ENCODE measurements at places on chromosomes 3 and 15.

DNA sequence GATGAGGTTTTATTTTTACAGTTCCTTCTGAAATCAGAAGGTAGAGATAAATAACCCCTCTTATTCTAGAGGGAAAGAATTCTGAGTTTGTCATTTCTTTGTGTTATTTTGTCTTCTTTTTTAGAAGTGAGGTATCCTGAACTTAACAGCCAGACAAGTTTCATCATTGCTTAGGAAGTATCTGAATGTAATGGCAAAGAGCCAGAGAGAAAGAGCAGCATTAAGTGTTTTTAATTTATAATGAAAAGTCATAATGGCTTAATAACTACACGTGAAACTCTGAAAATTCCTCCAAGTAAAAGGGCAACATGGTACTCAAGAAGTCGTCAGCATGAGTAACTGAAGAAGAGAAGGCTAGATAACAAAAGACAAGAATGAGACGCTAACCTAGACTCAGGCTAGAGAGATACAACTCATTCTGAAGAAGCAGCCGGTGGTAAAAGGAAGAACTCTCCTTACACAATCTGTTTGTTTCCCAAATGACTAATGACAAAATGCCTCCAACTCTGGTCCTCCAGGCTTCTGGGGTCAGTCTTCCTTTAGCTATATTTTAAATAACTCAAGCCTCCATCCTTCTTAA is 116.2 kb upstream of the NECTIN3 start:
- H3K4me1 ChIP-seq: no peaks in the 10 kb centered on the region
- H3K4me3 ChIP-seq: no peak overlapping the region
- DNase-seq: no peak
- H3K36me3 ChIP-seq: no peaks in the 10 kb centered on the region
- no peaks in the 10 kb centered on the region for H3K27me3 ChIP-seq

DNA sequence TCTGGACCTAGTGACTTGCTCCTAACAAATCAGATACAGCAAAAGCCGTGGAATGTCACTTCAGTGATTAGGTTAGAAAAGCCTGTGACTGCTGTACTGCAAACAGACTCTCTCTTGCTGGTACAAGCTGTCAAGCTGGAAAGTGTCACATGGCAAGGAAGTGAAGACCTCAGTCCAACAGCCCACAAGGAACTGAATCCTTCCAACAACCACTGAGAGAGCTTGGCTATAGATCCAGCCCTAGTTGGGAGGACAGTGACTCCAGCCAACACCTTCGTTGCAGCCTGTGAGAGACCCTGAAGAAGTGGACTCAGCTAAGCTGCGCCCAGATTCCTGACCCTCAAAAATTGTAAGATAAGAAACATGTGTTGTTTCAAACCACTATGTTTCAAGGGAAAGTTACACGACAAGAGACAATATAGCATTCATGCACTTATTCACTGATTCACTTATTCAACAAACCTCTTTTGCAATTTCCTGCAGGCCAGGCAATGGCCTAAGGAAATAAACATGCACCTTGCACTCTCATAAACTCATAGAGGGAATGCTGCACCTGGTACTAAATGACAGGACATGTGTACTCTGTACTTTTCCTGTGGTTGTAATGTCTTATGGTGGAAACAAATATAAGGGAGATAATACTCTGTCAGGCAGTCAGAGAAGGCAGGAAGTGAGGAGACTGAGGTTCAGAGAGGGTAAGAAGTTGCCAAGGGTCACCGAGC is 142.9 kb downstream of the CADPS start:
- H3K27me3 ChIP-seq: no peaks in the 10 kb centered on the region
- no peaks in the 10 kb centered on the region for H3K36me3 ChIP-seq

DNA sequence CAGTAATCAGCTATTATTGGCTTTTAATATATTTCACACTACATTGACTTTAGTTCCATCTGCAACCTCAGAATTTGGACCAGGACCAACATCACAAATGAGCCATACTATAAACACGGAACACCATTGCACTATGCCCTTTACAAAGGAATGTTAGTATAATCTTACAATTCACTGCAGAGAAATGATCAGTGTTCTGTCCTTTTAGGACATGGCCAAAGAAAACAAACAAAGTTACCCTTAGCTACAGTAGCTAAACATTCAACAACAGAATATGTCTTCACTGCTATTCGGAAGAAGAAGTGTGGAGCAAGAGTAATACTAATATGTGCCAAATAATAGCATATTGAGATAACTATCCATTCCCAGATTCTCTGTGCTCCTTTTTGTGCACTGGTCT is 90.4 kb downstream of the NAALADL2 start:
- no peaks in the 10 kb centered on the region for H3K27me3 ChIP-seq
- no peak overlapping the region for H3K27ac ChIP-seq

GRCh38 chr15:56916825-56917477 is 1.5 kb upstream of the TCF12 start:
- H3K4me3 ChIP-seq: peak overlapping the region; percentile 87
- H3K27ac ChIP-seq: peak overlapping the region; percentile 75
- no peaks in the 10 kb centered on the region for H3K27me3 ChIP-seq
- DNase-seq: no peak

GRCh38 chr3:152321200-152321954 is 52.6 kb downstream of the MBNL1 start:
- H3K27me3 ChIP-seq: no peaks in the 10 kb centered on the region
- H3K4me3 ChIP-seq: no peak overlapping the region
- H3K4me1 ChIP-seq: peaks cover 85% of the 10 kb centered on the region
- peak overlapping the region; percentile 47 for H3K27ac ChIP-seq
- no peaks in the 10 kb centered on the region for H3K36me3 ChIP-seq
- no peak for DNase-seq

- no peak for DNase-seq
- H3K27ac ChIP-seq: no peak overlapping the region
- H3K27me3 ChIP-seq: no peaks in the 10 kb centered on the region
- H3K36me3 ChIP-seq: no peaks in the 10 kb centered on the region
- no peak overlapping the region for H3K4me3 ChIP-seq
Measured at GRCh38 chr3:140540262-140540661, 137.6 kb upstream of the TRIM42 start.

DNA sequence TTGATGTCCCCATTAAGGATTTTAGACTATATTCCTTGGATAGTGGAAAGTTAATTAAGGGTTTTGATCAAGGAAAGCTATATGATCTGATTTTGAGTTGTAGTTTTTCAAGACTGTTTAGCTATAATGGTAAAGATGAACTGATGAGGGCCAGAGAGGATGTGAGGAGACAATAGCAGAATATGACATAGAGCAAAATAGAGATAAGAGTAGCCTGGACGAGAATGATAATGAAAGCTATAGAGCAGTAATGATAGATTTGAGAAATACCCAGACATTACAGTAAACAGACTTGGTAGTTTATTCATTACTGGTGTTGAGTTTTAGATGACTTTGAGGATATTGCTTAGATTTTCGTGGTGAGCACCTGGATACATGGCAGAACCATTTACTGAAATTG is 3.8 kb downstream of the SUCNR1 start:
- H3K4me1 ChIP-seq: no peaks in the 10 kb centered on the region
- no peaks in the 10 kb centered on the region for H3K27me3 ChIP-seq
- no peak overlapping the region for H3K4me3 ChIP-seq
- no peak overlapping the region for H3K27ac ChIP-seq

GRCh38 chr15:56031836-56032235 is 38.4 kb upstream of the NEDD4 start:
- no peaks in the 10 kb centered on the region for H3K4me1 ChIP-seq
- H3K27ac ChIP-seq: no peak overlapping the region
- H3K36me3 ChIP-seq: no peaks in the 10 kb centered on the region
- no peak overlapping the region for H3K4me3 ChIP-seq
- no peak for DNase-seq

DNA sequence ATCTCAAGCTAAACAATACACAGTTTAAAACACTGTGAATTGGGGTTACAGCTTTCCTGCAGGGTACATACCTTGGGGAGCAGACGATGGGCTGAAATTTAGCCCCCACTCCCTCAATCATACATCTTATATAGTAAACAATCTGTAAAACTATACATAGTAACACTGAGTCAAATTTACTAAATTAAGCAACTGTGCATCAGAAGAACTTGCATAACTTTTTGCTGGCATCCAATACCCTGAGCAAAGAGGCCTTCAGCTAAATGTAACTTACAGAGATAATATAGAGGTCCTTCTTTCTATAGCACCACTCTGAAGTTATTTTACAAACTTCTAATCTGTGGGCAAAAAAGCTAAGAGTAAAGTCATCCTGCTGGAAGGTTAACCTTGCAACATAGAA is 603.6 kb upstream of the TGFBR2 start:
- no peaks in the 10 kb centered on the region for H3K27me3 ChIP-seq
- H3K27ac ChIP-seq: no peak overlapping the region
- no peaks in the 10 kb centered on the region for H3K4me1 ChIP-seq
- no peaks in the 10 kb centered on the region for H3K36me3 ChIP-seq
- H3K4me3 ChIP-seq: no peak overlapping the region
- no peak for DNase-seq

GRCh38 chr3:182636646-182637045 is 156.7 kb upstream of the ATP11B start:
- peaks cover 9% of the 10 kb centered on the region for H3K27me3 ChIP-seq
- no peak overlapping the region for H3K27ac ChIP-seq
- H3K4me3 ChIP-seq: no peak overlapping the region

GRCh38 chr3:8848696-8849131 is 79.3 kb upstream of the OXTR start:
- no peak for DNase-seq
- H3K4me3 ChIP-seq: no peak overlapping the region
- H3K27me3 ChIP-seq: no peaks in the 10 kb centered on the region
- no peaks in the 10 kb centered on the region for H3K4me1 ChIP-seq
- H3K27ac ChIP-seq: no peak overlapping the region
- H3K36me3 ChIP-seq: no peaks in the 10 kb centered on the region

DNA sequence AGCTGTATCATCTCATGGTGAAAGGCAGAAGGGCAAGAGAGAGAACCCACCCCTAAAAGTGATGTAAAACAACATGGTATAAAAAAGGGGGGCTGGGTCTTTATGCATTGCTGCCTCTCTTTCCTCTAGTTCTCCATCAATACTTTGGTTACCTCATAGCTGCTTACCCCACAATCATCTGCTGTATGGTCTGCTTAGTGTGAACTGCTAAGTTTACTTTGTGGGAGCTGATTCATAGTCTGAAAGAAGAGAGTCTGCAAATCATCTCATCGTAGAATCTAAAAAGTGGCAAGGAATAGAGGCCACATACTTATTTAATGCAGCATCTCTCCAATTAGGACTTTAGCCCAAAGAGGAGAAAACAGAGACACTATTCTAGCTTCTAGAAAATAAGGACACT is 546.8 kb downstream of the GBE1 start:
- H3K36me3 ChIP-seq: no peaks in the 10 kb centered on the region
- H3K27ac ChIP-seq: no peak overlapping the region
- no peaks in the 10 kb centered on the region for H3K27me3 ChIP-seq
- H3K4me3 ChIP-seq: no peak overlapping the region
- DNase-seq: no peak
- no peaks in the 10 kb centered on the region for H3K4me1 ChIP-seq

GRCh38 chr3:62873761-62874710 is 1.2 kb downstream of the CADPS start:
- no peak overlapping the region for H3K27ac ChIP-seq
- DNase-seq: no peak
- H3K4me1 ChIP-seq: no peaks in the 10 kb centered on the region
- H3K4me3 ChIP-seq: no peak overlapping the region
- H3K27me3 ChIP-seq: peaks cover 3% of the 10 kb centered on the region

DNA sequence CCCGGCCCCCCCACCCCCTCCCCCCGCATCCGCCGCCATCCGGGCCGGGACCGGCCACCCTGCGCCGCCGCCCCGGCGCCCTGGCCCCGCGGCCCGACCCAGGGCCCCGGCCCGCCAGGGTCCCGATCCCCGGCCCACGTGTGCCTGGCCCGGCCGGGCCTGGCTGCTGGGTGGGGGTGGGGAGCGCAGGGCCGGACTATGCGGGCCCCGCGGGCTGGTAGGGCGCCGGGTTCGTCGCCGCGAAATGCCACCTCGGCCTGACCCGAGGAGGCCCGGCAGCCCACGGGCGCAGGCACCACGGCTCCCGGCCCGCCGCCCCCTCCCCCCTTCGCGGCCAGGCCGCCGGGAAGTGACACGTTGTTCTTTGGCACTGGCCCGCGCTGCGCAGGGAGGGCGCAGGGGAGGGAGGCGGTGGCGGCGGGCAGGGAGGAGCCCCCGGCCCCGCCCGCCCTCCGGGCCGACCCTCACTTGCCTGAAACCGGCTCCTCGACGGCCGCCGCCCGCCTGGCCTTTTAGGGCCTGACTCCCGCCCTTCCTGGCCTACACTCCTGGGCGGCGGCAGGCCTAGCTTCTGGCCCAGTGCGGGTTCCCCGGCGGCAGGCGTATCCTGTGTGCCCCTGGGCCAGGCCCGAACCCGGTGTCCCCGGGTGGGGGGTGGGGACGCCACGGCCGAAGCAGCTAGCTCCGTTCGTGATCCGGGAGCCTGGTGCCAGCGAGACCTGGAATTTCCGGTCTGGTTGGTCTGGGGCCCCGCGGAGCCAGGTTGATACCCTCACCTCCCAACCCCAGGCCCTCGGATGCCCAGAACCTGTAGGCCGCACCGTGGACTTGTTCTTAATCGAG is 515 bp downstream of the EIF4G1 start:
- H3K36me3 ChIP-seq: peaks cover 8% of the 10 kb centered on the region
- H3K27ac ChIP-seq: peak overlapping the region; percentile 82
- H3K4me3 ChIP-seq: peak overlapping the region; percentile 78
- peaks cover 22% of the 10 kb centered on the region for H3K4me1 ChIP-seq

GRCh38 chr3:183487896-183488295 is 59.5 kb upstream of the MCF2L2 start:
- no peak overlapping the region for H3K4me3 ChIP-seq
- no peaks in the 10 kb centered on the region for H3K36me3 ChIP-seq
- H3K4me1 ChIP-seq: no peaks in the 10 kb centered on the region
- no peak for DNase-seq
- no peak overlapping the region for H3K27ac ChIP-seq
- no peaks in the 10 kb centered on the region for H3K27me3 ChIP-seq

GRCh38 chr3:55607844-55608243 is 120.7 kb upstream of the WNT5A start:
- H3K36me3 ChIP-seq: no peaks in the 10 kb centered on the region
- no peaks in the 10 kb centered on the region for H3K27me3 ChIP-seq
- no peak overlapping the region for H3K4me3 ChIP-seq
- H3K27ac ChIP-seq: no peak overlapping the region
- no peaks in the 10 kb centered on the region for H3K4me1 ChIP-seq

DNA sequence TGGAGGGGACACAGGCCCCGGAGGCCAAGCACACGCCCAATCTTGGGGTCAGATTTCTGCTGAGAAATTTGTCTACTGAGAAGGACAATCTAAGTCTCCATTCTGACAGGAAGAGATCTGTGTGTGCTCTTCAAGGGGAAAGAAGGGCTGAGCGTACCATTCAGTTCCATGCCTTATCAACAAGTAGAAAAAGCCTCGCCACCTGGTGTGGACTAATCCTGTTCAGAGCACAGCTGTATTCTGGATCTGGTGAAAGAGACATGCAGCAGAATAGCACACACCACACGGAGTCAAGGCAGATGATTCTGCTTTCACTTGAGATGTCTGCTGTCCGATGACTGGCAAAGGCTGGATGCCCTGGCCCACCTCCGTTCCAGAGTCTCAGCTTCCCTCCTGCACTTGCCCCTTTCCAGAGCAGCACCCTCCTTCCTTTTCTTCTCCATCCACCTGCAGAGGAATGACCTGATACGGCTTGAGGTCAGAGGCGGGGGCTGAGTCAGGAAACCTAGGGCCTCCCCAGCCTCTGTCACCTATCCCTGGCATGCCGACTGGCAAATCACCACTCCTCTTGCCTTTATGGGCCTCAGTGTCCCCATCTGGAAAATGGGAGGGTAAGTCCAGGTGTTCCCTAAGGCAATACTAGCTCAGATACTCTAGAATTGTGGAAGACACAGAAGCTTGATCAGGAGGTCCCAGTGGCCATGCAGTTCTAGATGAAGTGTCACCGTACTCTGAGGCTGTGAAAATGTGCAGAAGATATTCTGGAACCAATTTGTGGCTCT is 36.9 kb upstream of the CTSH start:
- DNase-seq: no peak
- no peaks in the 10 kb centered on the region for H3K27me3 ChIP-seq
- no peaks in the 10 kb centered on the region for H3K4me1 ChIP-seq
